ENCODE measurements at places on chromosomes 1 and 21. TPM values are rescaled to one million over a fixed set of nuclear protein-coding genes. Genes with fewer than 3 reads are reported as not detected.
A peak's percentile ranks its signal among the peaks of the same experiment; 100 is the strongest.

DNA sequence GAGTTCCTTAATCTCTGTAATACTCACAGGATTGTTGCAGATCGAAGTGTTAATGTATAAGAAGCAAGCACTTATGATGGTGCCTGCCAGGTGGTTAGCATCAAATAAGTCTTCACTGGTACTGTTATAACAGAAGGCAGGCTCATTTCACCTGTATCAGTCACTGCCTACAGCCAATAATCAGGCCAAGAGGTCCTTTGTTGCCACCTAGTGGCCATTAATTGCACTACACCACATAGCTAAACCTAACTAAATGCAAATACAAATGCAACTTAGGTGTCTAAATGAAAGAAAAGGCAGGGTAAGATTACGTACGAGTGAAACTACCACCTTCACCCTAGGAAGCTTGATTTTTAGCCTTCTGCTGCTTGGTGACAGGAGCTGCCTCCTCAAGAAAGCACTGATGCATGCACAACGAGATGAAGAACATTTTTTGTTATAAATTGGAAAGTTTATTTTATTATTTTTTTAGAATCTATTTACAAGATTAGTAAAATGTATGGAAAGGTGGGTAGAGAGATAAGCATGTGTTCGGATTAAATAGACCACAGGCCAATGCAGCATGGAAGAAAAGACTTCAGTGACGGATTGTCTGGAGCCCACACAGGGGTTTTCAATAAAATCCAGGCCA is 334.8 kb upstream of the CAMK1G start:
- peak; percentile 26 for DNase-seq

DNA sequence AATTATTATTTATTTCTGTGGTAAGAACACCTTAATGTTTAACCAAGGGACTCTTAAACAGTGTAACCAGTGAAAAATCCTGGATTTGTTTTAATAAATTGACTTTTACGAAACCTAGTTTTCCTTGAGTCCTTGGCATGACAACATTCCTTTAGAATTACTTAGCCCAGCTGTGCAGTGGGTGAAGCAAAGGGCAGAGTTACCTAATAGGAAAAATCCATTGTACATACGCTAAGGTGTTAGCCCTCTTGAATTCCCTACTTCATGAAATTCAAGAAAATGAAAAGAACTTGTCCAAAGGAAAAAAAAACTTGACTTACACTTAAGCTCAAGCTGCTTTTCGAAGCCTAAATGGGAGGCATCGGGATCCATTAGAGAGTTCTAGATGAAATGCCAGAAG is 852.0 kb upstream of the ADAMTS5 start:
- DNase-seq = no peak

- DNase-seq = no peak
These were observed 12.0 kb downstream of the VAV3 start for GRCh38 chr1:107952989-107953388.

Gene KCNQ4
- 35.5 TPM for polyA plus RNA-seq

Gene FAM43B
- 0.58 TPM for polyA plus RNA-seq

- DNase-seq = no peak
These were observed 1.5 kb downstream of the GRIK3 start for GRCh38 chr1:37032660-37033354.

DNA sequence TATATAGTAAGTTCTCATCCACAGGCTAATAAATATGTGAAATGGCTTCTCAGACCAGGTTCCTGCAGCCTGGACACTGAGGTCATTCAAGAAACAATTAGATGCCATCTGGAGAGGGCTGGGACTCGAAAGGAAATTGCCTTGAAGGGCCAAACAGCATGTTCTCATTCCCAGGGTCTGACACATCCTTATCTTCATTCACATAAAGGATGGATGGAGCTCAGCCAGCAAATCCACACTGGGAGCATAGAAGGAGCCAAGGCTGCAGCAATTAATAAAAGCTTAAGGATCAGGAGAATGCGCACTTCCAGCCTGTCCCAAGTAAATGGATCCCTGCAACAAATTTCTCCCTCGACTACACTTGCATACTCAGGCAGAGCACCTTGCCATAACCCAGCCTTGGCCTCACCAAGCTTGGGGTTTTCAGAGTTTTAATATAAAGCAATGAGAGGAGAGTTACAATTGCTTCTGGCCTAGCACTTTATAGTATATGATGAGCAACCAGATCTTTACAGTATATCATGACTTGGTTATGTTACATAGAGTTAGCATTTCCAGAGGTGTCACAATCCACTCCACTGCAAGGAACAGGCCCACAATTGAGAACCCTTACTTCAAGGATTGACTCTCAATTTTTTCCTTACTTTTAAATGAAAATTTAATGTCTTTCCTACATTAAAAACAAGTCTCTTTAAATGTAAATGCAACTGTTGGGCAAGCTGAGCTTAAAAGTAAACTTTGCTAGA is 55.9 kb downstream of the BCAR3 start:
- DNase-seq = no peak

DNA sequence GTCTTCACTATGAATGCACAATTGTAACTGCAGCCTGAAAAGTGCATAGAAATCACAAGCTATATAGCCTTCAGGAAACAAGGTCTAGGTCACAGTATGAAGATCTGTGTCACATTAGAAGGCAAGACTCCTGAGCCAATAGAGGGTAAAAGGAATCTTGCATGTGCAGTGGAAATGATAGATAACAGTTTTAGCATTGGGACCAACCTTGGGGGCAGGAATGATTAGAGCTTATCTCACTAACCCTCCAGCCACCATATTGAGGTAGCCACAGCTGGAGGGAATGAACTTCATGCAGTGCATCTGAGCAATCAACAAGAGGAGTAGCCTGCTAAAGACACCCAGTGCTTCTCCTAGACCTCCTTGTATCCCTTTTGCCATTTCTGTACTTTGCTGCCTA is 390.1 kb downstream of the LTN1 start:
- no peak for DNase-seq

Measured in forelimb muscle (tissue), 1 donor.